ENCODE measurements at places on chromosomes 7 and 10.
A peak's percentile ranks its signal among the peaks of the same experiment; 100 is the strongest.

GRCh38 chr7:146892151-146892550 lies 775.5 kb downstream of the CNTNAP2 start:
- DNase-seq, result no peak

GRCh38 chr7:95798401-95798930 lies 26.1 kb downstream of the DYNC1I1 start:
- DNase-seq, result no peak

DNA sequence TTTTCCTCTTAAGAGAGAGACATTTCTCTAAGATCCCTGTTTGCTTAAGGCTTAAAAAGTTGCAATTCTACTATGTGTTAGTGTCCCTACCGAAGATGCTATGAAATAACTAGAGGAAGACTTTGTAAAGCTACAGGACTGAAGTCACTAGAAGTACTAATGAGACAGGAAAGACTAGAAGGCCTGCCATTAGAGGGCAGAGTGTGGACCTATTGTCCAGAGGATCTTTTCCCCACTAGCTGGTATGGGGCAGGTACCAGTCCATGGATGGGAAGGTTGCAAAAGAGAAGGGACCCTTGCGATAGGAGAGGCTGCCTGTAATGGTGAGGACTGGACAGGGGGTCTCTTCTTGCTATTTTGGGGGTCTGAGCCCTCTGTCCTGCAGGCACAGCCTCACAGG lies 178.1 kb downstream of the TMEM178B start:
- no peak for DNase-seq

- no peak for DNase-seq
Measured at GRCh38 chr7:150586068-150586784, 19.0 kb downstream of the GIMAP4 start.

DNA sequence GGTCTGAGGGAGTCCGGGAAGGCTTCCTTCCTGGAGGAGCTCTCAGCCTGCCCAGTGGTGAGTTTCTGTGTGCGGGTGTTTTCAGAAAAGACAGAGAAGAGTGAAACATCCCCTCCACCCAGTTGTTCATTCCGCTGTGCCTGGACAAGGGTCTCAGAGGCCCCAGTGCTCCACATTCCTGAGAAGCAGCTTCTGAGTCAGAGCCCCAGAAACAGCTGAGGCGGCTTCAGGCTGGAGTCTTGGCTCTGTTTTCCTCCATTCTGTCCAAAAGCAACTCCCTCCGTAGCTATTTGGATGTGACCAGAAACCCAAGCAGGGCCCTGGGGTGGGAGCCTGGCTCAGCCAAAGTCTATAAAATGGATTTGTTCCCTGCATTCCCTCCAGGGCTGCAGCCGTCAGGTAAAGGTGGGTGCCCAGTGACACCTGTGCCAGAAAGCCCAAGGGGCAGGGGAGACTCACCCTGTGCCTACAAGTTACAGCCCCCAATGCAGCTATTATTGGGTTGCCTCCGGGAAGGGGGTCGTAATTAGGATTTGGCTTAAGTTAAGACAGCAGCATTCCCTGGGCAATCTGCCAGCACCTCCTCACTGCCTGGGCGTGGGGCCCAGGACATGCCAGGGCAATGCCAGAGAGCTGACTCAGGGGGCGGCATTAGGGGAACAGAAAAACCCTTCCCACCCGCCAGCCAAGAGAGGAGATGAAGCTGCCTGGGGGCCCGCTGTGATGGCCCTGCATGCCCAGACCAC lies 13.1 kb upstream of the CAMK2G start:
- DNase-seq, result peak; percentile 79

DNA sequence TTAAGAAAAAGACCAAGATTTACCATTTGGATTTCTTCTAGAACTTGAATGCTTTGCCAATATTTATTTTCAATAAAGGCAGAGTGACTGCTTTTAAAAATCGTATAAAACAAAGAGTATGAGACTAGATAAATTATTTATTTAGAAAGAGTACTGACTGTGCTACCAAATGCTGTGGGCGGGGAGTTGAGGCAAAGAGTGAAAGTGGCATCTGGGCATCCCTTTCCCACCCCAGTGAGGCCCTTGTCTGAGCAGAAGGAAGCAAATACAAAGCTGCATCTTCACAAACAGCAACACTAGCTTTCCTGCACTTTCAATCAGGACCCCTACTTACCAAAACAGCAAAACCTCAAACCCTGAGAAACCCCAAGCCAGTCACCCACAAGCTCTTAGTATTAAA lies 34.9 kb downstream of the ITGB1 start:
- DNase-seq, result no peak

DNA sequence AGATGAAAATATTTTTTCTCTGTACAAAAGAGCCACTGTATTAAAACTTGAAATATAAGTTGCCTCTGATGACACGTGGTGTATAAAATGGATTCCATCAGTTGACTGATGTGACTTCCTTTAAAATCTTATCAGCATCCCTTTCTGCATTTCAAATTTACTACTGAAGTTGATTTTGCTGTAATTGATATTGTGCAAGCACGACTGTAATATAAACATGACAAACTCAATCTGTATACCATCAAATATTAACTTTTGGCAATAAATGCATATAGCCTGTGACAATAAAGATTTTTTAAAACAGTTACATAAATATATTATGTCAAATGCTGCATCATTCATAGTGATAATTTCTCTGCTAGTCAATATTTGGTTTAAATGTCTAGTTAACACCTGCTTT lies 7.8 kb downstream of the PAPSS2 start:
- DNase-seq, result no peak

- DNase-seq, result no peak
Measured at GRCh38 chr10:129021594-129022304, 445.3 kb upstream of the MGMT start.

DNA sequence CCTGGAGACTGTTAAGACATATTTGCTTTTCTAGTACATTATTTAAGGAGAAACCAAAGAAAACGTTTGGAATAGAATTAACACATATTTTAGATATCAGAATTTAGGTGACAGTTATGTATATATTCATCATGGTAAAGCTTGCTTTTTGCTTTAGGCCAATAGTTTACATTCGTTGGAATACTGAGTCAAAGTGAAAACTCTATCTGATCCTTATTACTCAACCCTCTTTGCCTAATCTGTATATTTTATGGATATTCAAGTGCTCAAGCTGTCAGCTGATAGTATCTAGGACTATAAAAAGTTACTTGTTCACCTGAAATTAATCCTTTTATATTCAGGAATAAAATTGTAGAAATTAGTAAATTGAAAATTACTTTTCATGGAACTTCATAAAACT lies 61.1 kb downstream of the VPS50 start:
- no peak for DNase-seq

- DNase-seq, result peak; percentile 58
Measured at GRCh38 chr7:88480271-88480670, 173.6 kb upstream of the STEAP4 start.

DNA sequence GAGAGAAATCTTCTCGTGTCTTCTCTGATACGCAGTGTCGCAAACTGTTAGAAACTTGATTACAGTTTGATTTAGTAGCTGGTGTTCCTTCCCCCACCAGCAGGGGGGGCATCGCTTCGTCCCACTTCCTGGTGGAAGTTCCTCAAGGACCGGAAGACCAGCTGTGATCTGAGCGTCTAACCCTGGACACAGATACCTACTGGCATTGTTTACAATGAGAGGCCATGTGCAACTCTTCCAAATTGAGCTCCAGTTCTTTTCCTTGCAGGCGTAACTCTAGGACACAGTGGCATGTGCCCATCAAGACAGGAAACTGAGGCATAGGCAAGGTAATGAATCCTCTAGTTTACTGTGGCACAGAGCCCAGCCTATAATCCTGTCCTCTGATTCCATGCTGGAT lies 219.0 kb downstream of the CCDC3 start:
- no peak for DNase-seq

- DNase-seq, result no peak
Measured at GRCh38 chr7:28061824-28062196, 118.8 kb downstream of the JAZF1 start.

GRCh38 chr7:23468526-23469149 lies 1.7 kb downstream of the IGF2BP3 start:
- DNase-seq, result no peak

DNA sequence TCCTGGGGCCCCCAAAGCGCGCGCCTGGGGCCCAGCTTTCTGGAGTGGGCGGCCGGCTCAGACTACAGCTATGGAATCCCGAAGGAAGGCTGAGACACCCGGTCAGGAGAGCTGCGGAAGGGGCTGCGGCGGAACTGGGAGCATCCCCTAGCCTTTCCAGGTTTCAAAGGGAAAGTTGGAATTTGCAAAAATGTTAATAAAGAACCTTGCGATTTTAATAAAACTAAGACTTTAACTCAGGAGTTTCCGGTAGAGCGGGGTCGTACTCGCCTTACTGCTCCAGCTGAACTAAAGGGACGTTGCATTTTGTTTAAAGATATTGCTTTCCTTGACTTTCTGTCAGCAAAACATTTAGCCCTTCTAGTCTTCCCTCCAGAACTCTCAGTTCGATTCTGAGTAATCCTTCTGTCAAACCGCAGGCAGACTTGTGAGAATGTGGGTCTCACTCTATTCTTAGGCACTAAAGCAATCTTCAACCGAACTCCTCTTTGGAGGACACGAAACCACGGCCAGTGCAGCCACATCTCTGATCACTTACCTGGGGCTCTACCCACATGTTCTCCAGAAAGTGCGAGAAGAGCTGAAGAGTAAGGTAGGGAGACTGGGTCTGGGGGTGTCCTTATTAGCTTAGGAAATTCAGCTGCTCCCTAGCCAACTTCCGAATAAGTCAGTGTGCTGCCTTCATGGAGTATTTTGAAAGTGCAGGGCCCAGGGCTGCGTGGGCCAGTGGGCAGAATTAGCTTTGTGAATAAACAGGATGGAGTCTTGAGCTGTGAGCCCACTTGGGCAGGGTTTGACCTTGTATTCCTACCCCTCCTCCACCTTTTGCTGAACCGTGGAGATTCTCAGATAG lies 1.9 kb downstream of the CYP26A1 start:
- no peak for DNase-seq

DNA sequence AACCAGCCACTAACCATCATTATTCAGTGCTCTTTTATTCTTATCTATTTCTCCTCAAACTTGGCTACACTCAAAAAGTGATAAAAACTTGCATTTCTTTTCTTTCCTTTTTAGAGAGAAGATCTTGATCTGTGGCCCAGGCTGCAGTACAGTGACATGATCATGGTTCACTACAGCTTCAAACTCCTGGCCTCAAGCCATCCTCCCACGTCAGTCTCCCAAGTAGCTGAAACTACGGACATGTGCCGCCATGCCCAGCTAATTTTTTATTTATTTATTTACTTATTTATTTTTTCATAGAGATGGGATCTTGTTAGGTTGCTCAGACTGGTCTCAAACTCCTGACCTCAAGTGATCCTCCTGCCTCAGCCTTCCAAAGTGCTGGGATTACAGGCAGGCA lies 24.6 kb upstream of the TMEM248 start:
- DNase-seq, result no peak

DNA sequence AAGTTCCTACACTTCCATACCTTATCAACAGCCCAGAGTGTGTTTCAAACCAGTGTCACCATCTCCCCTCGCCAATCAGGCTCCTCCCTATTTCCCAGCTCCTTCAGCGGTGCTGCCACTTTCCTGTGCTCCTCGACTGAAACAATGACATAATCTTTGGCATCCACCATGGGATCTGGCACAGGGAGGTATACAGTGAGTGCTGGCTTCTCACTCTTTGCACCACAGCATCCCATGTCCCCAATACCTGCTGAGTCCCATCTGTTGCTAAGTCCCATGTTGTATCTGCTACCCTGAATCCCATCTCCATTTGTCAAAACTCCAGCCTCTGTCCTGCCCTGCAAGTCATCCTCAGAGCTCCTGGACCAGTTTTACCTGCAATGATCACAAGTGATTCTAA lies 15.4 kb downstream of the PAXIP1 start:
- DNase-seq, result peak; percentile 91

- no peak for DNase-seq
Measured at GRCh38 chr10:103273041-103273441, 3.9 kb upstream of the INA start.

DNA sequence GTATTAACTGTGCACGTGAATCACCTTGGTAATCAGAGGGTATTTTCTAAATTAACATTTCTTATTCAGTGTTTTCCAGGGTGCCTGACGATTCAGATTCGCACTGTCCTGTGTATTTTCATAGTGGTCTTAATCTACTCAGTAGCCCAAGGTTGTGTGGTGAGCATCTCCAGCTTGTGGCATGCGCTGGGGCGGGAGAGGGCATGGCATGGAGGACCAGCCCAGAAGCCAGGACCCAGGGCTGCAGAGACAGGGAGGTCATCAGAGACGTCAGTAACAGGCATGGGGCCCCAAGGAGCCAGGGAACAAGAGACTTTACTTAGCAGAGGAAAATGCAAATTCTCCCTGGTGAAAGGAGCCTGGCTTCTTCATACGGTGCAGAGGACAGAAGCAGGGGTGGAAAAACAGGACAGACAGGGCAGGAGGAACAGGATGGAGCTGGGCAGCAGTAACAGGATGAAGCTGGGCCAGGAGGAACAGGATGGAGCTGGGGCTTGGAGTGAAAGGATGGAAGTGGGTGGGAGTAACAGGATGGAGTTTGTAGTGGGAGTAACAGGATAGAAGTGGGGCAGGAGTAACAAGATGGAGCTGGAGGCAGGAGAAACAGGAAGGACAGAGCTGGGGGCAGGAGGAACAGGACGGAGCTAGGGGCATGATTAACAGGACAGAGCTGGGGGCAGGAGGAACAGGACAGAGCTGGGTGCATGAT lies 110.9 kb downstream of the ADCY1 start:
- DNase-seq, result no peak

DNA sequence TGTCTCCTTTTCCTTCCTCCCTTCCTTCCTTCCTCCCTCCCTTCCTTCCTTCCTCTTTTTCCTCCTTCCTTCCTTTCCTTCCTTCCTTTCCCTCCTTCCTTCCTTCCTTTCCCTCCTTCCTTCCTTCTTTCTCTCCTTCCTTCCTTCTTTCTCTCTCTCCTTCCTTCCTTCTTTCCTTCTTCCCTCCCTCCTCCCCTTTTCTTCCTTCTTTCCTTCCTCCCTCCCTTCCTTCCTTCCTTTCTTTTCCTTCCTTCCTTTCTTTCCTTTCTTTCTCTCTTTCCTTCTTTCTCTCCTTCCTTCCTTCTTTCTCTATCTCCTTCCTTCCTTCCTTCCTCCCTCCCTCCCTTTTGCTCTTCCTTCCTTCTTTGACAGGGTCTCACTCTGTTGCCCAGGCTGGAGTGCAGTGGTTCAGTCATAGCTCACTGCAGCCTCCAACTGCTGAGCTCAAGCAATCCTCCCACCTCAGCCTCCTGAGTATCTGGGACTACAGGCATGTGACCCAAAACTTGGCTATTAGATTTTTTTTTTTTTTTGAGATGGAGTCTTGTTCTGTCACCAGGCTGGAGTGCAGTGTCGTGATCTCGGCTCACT lies 15.9 kb upstream of the CYTH3 start:
- DNase-seq, result no peak

- DNase-seq, result no peak
Measured at GRCh38 chr10:69633673-69634635, 3.9 kb downstream of the FAM241B start.

DNA sequence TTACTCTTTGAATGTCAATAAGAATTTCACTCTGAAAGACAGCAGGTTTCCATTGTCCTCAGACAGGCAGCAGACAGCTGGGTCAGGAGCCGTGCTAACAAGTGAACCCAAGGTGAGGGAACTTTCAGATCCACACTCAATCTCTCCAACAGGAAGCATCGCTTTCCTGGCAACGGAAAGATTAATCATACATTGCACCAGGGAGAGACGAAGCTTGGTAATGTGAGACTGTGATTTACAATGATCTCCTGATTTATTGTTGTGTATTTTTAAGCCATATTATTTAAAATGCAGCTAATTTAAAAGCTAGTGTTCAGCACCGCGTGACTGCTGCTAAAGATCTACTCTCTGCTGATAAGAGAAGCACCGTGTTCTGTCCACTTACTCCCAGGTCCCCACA lies 17.5 kb upstream of the NOM1 start:
- DNase-seq, result no peak

GRCh38 chr7:41892356-41893100 lies 189.6 kb upstream of the INHBA start:
- DNase-seq, result no peak

Measured in cerebellum (tissue), 4 donors.